ENCODE measurements at places on chromosomes 5 and 9. TPM values are rescaled to one million over a fixed set of nuclear protein-coding genes. Genes with fewer than 3 reads are reported as not detected.

The KIF4B gene
- not detected for total RNA-seq

The FCN1 gene
- not detected for total RNA-seq

The WNT8A gene
- not detected for total RNA-seq

The TTC16 gene
- 0.02 TPM for total RNA-seq

The RHOBTB3 gene
- total RNA-seq: 5.9 TPM

The ANKDD1B gene
- 0.08 TPM for total RNA-seq

The THOC3 gene
- total RNA-seq: 57.4 TPM

The ADAMTS16 gene
- 1.7 TPM for total RNA-seq

The TRPM6 gene
- total RNA-seq: 1.1 TPM

The MARCOL gene
- total RNA-seq: not detected

The DEPDC1B gene
- total RNA-seq: 19.1 TPM

The PCDHGA5 gene
- 0.11 TPM for total RNA-seq

The NINJ1 gene
- total RNA-seq: 101 TPM

The FOXD4L3 gene
- not detected for total RNA-seq

The RIC1 gene
- 11.0 TPM for total RNA-seq

The SHISAL2B gene
- not detected for total RNA-seq

The GPX8 gene
- total RNA-seq: 38.5 TPM

The GPR150 gene
- total RNA-seq: 0.07 TPM

The UBAC1 gene
- 27.2 TPM for total RNA-seq

The DDX4 gene
- total RNA-seq: 0.02 TPM

The FNBP1 gene
- 15.2 TPM for total RNA-seq

The OTP gene
- 0.07 TPM for total RNA-seq

The STPG3 gene
- not detected for total RNA-seq

The DHX29 gene
- 24.2 TPM for total RNA-seq

The MAST4 gene
- total RNA-seq: 1.2 TPM

The GLE1 gene
- total RNA-seq: 32.2 TPM

The NEURL1B gene
- total RNA-seq: 2.6 TPM

The LCN9 gene
- total RNA-seq: not detected

The SEMA4D gene
- 6.3 TPM for total RNA-seq

The NNT gene
- 11.3 TPM for total RNA-seq

The GKAP1 gene
- total RNA-seq: 5.8 TPM

The ZDHHC11 gene
- 18.6 TPM for total RNA-seq

The WDR70 gene
- total RNA-seq: 13.0 TPM

The ADGRD2 gene
- total RNA-seq: not detected

The PCDHGB5 gene
- 2.5 TPM for total RNA-seq

The FBXL7 gene
- 1.6 TPM for total RNA-seq

The TMEM215 gene
- total RNA-seq: not detected

All from A549 treated with CpdA at 1 μM for 4 hours (cell line).